ENCODE measurements at places on chromosomes 16 and 17.

DNA sequence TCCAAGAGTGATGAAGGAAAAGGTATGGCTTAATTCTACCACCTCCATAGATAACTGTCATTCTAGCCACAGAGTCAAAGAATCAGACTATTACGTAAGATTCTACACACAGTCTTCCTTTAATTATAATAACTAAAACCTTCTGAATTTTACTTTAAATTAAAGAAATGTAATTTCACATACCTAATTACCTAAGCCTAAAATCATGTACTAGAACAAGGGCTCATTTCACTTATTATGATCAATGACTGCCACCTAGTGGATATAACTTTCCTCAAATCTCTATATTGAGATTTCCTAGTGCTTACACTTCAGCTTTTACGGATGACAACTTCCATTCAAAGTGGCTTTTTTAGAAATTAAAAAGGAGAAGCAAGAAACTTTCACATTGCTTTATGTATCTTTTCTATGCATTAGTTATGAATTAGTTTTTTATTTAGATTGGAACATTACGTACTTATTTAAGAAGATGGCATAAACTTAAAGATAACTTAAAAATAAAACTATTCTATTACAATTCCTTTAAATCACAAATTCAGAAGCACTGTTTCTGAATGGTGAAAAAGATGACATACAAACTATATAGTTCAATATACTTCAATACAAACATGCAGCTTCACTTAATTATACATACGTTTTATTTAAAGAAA, 18.2 kb upstream of the ABCA10 start:
- peak; percentile 17 for DNase-seq

DNA sequence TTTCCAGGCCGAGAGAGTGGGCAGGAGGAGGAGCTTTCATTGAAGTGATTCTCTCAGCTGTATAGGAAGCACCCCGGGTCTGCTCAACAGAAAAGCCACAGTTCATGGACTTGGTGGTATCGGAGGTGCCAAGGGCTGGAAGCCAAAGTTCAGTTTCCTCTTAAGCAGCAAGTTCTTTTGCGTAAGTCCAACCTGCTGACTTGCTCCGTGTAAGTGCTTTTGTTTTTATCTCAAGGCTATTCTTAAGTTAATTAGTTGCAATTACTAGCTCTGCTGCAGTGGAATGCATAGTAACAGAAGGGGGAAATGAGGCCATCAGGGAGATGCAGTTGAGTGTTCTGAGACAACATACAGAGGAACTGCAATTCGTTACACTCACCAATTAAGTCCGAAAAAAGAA, 44.6 kb downstream of the SMIM36 start:
- DNase-seq, result no peak

DNA sequence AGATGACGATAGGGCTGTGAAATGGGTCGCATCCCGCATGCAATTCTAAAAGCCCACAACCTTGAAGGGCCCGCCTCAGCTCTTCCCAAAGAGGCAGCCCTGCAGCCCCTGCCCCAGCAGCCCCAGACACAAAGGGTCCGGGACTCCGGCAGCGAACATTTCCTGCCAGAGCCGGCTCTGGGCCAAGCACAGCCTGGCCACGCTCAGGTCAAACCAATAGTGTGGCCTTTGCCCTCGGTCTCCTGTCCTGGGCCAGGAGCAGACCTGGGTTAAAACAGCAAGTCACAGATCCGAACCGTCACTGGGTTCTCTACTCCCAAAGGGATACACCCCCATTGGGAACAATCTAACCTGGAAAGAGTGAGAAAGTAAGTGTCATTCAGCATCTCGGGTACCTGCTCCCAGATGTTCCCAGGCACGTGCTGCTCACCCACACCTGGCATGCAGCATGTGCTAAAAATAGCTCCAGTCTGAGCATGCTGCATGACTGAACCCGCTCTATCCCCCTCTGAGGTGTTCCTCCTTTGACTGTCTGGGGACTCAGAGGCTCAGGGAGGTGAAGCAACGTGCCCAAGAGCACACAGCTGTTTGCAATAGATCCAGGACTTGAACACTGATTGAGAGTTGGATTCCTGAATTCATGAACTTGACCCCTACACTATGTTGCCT, 22.2 kb upstream of the ATP2A3 start:
- DNase-seq, result no peak

GRCh38 chr16:252366-253337, 18.0 kb downstream of the FAM234A start:
- peak; percentile 69 for DNase-seq

- DNase-seq, result no peak
Measured at GRCh38 chr17:72463287-72464102, 342.7 kb downstream of the SOX9 start.

DNA sequence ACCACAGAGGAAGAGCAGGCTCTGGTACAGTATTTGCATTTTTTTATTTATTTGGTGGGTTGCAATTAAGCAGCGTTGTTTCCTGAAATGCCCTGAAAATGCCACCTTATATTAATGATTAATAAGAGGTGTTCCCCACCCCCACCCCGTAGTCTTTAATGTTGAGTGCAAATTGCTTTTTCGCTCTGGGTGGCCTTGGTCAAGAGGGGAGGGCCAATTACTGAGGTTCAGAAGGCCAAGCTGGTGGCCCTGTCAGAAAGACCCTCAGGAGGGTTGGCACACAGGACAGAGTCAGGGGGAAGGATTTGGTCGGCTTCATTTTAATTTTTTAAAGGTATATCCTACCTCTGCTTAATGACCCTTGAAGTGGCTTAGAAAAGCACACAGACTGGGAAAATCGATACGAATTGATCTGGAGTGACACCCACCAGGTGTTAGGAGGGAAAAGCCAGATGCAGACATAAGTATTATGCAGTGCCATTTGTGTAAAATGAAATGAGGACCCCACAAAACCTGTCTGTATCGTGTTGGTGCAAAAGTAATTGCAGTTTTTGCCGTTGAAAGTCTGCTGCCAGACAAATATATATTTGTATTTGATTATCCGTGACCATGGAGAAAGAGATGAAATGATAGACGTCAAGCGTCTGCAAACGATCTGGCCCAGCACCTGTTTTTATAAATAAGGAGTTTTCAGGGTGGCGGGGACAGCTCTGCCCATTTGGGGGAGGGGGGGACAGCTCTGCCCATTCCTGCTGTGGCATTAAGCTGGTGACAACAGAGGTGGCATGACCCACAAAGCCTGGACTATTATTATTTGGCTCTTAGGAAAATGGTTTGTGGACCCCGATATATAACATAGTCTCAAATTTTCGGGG, 143.8 kb upstream of the PLCG2 start:
- DNase-seq, result no peak

- no peak for DNase-seq
Measured at GRCh38 chr17:75917141-75917916, 12.6 kb upstream of the MRPL38 start.

GRCh38 chr16:80620736-80621605, 80.2 kb downstream of the DYNLRB2 start:
- no peak for DNase-seq

- DNase-seq, result no peak
Measured at GRCh38 chr16:14505846-14506245, 124.2 kb downstream of the PARN start.

DNA sequence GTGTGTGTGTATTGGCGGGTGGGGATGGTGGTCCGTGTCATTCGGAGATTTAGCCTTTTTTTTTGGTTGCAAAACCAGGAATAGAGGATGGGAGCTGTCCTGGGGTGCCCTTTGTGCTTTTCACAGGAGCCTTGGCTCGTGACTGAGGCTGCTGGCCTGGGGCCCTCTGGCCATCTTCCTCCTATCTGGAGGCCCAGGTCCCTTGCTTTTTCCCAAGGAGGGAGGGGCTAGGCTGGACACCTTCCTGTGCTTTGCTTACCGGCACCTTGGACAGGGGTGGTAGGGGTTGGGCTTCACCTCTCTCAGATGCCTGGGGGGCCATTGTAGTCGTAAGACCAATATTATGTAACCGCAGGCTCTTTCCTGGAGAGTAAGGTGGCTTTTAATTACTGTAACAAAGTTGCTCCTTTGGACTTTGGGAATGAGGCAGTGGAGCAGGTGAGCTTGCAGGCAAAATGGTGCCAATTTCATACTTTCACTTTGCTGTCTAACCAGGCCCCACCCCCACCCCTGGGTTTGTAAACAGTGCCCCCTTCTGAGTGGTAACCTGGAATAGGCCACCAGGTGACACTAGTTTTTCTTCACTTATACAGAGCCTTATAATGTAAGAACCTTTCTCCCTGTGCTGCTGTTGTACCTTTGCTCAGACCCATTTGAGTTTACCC, 1.2 kb downstream of the DYNLL2 start:
- DNase-seq, result peak; percentile 70

- DNase-seq, result no peak
Measured at GRCh38 chr16:52372313-52372712, 174.6 kb downstream of the TOX3 start.

DNA sequence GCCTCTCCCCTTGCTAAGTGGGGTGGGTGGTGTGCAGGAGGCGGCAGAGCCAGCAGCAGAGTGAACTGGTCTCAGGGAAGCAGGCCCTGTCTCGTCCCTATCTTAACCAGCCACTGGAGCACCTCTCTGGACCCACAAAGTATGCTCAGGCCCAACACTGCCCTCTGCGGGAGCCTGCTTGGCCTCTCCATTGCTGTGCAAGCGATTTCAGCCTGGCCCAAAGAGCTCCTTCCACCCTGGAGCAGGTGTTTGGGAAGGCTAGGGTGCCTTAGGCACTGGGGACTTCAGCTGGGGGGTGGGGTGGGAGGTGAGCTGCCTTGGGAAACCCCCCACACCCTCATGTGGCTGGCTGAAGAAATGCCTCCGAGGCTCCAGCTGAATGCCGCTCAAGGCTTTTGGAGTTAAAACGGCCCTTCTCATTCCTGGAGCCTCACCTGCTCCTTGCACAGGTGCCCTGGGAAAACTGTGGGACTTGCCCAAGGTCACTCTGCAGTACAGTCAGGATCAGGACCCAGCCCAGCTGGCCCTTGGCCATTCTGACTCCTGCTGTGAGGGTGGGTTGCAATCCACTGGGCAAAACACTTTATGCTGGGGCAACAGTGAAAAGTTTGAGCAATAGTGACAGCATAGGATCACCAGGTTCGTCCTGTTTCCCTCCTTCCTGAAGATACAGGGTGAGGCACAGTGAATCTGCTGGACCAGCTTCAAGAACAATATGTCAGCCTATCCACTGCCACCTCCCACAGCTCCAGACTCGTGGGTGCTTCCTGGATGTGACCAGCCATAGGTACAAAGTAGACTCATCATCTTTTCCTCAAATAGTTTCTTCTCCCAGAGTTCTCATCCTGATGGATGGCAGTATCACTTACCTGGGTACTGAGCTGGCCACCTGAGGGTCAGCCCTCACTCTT, 5.9 kb upstream of the UBE2O start:
- peak; percentile 69 for DNase-seq

All from GM13977 (cell line).